ENCODE measurements at places on chromosomes 2 and 18.

DNA sequence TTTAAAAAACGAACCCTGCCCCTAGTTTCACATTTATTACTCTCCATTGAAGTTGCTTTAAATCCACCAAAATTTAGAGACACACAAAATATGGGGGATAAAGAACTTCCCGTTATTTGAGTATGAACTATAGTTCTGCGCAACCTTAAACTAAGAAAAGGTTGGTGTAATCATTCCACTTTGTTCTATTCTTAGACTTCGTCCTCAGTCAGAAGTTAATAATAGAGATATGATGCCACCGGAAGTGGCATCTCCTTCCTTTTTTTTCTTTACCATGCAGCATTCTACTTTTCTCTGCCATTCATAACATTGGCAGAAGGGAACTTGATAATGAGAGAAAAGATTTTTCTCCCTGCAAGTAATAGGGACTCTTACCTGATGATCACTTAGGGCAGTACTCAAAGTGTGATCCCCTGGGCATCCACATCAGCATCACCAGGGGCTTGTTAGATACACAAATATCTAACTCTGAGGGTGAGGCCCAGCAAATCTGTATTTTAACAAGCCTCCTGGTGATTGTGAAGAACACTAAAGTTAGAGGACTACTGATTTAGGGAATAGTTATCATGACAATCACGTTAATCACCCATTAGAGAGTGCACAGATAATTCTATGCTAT lies 147.7 kb upstream of the DTNA start:
- DNase-seq, result no peak

DNA sequence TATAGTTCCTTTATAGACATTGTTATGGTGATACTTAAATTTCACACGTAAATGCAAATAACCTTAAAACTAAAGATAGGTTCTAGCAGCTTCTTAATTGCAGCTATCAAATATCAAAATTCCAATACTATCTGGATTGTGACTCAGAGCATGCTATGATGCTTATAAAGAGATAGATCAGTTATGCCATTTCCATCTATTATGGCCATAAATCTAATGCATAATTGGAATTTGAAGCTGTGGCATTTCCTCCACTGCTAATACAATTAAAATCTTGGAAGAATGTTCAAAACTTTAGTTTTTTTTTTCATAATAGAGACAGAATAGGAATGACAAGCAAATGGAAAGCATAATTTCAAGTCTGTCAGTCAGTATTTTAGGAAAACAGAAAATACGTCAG lies 220.8 kb upstream of the GALNT5 start:
- DNase-seq, result no peak

- DNase-seq, result no peak
Measured at GRCh38 chr2:69010437-69011194, 2.4 kb upstream of the ANTXR1 start.

DNA sequence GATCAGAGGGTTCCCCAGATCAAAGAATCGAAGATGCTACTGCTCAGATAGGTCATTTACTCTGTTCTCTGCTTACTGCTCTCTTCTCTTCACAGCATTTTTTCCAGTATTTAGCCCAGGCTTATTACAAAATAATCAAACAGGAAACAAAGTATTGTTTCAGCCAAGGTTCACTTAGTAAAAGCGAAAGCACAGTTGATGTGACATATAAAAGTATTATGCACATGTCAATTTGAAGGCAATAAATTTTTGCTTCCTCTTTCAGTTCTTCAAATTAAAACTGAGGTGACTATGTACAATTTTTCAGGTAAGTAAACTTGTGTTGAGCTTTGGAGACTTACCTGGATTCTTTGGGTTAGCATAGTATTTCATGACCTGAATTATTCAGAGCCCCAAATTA lies 262.8 kb upstream of the CHST9 start:
- no peak for DNase-seq

- DNase-seq, result no peak
Measured at GRCh38 chr2:112706170-112706664, 14.6 kb upstream of the NT5DC4 start.

DNA sequence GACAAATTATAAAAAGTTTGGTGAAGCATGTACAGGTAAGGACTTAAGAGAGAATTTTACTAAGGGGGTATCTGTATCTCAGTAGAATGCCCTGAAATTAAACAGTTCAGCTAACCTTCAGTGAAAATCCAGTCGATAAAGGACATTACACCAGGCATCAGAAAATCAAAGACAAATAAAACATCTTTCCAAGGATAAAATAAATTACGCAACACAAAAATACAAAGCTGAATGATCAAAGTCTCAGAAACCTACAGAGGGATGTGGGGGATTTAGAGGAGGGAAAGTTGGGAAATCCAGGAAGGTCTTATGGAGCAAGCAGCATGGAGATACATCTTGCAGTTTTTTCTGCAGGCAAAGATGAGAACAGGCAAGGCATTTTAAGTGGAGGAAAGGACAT lies 384.1 kb downstream of the TNS1 start:
- no peak for DNase-seq

DNA sequence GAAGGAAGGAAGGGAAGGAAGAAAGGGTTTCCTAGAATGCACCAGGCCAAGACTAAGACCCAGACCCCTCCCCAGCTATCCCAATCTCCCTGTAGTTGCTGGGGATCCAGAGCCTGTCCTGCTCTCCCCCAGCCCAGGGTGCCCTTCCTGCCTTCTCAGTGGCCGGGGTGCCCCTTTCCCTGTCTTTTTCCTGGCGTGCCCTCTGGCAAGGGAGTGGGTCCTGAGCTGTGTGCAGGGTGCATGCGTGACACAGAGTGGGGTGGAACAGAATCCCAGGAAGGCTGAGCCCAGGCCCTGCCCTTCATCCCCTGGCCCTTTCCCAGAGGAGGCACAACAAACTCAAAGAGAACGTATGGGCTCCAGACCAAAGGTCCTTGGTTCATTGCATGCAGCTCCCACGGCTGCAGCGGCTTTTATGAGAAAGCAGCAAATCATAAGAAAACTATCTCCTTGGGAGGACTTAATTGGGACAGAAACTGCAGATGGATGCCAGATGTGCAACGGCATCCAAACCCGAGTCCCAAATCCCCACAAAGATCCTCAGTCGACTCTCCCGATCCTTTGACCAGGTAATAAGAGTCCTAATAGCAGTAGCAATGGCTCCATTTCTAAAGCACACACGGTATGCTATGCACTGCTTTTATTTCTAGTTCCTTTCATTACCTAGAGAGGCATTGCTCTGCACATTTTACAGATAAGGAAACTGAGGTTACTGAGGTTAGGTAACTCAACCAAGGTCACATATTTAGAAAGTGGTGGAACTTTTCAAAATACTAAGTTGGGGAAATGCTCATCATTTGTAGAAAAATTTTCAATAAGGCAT lies 12.7 kb upstream of the ARID5A start:
- DNase-seq, result no peak

- DNase-seq, result no peak
Measured at GRCh38 chr18:25827961-25828561, 262.4 kb downstream of the SS18 start.

GRCh38 chr2:144151851-144152250 lies 368.1 kb downstream of the ZEB2 start:
- DNase-seq, result no peak

DNA sequence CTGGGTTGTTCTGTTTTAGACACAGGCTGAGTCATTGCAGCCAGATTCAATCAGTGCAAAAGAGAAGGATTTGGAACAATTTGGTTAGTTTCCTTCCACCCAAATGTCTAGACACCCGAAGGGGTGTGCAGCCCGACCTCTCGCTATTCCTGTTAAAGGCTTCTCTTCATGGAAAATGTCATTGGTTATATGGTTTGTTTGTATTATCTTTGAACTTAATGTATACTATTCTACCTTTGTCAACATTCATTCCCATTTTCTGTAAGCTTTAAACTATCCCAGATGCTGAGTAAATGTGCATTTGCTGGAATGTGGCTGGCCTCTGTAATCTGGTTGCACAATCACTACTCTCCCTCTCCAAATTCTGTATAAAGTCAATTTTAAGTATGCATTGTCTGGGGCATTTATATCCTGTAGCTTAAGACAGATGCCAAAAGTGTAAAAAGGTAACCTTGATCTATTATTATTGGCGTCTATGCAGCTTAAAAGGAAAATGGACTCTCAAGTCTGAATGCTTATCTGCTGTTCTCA lies 80.4 kb upstream of the RND3 start:
- DNase-seq, result no peak

GRCh38 chr2:100893392-100894104 lies 73.6 kb downstream of the NPAS2 start:
- DNase-seq, result no peak

GRCh38 chr2:227480528-227480927 lies 8.6 kb downstream of the AGFG1 start:
- DNase-seq, result no peak

DNA sequence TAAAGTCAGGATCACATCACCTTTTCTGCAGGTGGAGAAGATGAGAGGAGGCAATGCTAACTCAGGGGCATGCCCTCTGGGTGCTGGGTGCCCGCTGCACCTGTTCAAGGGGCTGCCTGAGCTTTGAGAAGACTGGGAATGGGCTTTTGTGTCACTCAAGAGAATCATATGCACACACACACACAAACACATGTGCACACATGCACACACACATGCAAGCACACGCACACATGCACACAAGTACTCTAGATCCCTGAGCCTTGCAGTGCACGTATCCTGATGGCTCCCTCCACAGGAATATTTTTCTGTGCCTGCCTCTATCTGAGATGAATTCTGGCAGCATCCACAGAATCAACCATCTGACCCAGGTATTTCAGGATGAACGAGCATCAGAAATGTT lies 110.0 kb upstream of the TEX51 start:
- no peak for DNase-seq

DNA sequence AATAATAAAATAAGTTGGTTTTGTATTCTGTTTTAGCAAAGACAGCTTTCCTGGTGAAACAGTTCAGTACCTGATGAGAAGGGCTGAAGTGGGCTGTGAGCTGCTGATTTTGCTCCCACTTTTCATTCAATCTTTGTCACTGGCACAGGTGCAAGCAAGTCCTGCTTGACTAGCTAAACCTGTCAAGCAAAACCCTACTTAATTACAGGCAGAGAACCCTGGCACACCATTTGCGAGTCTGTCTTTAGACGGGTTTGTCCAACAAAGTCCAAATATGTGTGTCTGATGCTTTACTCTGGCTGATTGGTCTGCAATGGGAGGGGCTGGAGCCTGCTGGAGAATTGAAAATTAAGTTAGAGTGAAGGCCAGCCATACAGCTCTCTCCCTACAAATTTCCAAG lies 267.2 kb downstream of the EPHA4 start:
- no peak for DNase-seq

GRCh38 chr18:32920796-32921787 lies 148.3 kb upstream of the KLHL14 start:
- no peak for DNase-seq

- DNase-seq, result no peak
Measured at GRCh38 chr2:176260689-176261088, 8.6 kb upstream of the MTX2 start.

- no peak for DNase-seq
Measured at GRCh38 chr2:154032220-154032619, 160.5 kb downstream of the GALNT13 start.

DNA sequence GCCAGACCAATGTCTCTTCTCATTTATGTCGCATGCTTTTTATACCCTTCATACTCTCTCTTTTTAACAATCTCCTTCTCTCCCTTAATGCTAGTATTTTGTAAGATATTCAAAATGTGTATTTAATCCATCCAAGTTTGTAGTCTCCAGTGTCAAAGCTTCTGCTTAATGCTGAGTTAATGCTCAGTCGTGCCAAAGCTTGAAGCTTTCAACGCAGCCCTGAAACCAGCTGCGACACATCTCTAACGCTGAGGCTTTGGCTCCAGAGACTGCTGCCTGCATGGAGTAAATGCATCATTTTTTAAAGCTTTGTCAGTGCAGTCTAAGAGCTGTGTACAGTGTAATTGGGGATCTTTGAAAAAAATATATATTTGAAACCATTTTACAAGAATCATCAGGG lies 2108.8 kb upstream of the PIK3C3 start:
- no peak for DNase-seq

DNA sequence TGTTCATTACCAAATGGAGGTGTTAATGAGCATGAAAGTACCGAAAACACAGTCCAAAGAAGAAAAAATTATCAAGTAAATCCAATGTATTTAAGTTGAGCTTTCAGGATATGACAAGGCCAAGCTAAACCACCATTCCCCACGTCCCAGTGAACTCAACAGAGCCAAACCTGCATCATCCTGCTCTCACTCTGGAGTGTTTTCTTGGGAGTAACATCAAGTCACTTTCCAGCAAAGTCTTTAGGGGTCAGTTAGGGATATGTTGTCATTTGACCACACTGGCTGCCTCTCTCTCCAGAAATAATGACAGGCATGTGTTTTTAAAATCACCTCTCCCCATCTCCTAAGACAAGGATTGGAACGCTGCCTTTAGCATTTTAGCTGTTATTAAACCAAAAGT lies 140.5 kb downstream of the SRBD1 start:
- DNase-seq, result no peak

DNA sequence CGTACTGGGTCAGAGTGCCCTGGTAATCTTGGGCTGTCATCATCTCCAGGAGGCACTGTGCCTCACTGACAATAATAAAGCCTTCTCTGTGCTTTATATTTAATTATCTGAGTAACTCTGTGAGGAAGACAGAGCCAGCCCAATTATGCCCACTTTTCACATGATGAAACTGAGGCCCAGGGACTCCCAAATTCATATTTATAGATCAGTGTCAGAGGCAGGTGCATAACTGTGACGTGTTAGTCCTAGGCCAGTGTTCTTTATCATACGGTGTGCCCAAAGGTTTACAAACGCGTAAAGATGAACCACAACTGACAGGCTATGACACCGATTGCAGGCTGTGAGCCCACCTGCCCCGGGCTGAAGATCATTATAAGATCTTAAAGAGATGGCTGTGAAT lies 65.4 kb downstream of the XDH start:
- no peak for DNase-seq

DNA sequence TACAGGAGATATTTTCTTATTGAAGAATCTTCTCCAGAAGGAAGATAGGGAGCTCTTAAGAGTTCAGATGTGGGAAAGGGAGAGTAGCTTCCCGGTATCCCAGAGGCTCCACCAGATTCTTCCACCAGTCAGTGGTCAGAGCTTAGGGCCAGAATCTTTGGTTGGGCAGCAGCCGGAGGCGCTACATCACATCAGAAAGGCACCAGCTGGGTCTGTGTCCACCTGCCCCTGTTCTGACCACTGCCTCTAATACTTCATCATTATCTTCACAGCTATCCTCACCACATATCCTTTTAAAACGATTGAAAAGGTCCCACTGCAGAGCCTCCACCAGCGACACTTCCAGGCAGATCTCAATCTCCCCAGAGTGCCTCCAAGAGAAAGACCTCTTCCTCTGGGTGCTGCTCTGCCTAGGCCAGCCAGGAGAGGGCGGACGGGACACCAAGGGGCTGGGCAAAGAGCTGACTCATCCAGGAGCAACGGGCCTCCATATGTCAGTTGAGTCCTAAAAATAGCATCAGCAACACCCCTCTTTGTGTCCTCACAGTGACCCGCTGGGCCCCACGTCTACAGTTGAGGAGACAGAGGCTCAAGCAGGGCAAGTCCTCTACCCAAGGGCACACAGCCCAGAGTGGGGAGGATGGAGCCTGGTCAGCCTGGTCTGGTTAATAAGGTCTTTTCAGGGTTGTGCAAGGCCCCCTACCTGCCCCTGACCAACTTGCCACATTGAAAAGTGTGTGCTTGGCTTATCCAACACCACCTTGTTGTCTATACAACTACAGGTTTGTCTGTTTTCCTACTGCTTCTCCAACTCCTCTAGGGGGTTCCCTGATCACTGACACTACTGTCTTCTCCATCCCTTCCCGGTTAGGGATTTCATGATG lies 81.2 kb downstream of the ADD2 start:
- no peak for DNase-seq

GRCh38 chr2:57880446-57880845 lies 166.2 kb upstream of the VRK2 start:
- DNase-seq, result no peak

- DNase-seq, result no peak
Measured at GRCh38 chr2:149808556-149808955, 221.0 kb upstream of the MMADHC start.

Data from hippocampal formation (tissue), 2 donors.